Suppressor macrophage (primary cell): ENCODE measurements at places on chromosomes 4 and X.

- DNase-seq: no peak
These were observed 50.7 kb downstream of the UBE2NL start for GRCh38 chrX:143934542-143934941.

DNA sequence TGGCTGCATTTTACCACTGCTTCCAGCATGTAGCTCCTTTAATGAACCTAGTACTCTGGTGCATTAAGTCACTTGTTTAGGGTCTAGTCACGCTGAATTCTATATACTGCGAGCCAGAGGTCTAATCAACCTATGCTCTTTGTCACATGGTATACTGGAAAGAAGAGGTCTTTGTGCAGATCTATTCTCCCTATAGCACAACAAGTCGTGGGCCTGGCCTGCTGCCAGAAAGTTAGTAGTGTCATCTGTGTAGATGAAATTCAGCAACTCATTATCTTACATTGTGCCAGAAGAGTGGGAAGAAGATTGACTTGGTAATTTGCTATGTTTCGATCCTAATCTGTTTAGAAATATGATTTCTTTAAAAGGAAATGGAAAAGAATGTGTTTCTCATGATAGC lies 80.8 kb downstream of the AWAT2 start:
- no peak for DNase-seq

- DNase-seq: no peak
These were observed 96.5 kb upstream of the MCF2 start for GRCh38 chrX:139804482-139804881.

DNA sequence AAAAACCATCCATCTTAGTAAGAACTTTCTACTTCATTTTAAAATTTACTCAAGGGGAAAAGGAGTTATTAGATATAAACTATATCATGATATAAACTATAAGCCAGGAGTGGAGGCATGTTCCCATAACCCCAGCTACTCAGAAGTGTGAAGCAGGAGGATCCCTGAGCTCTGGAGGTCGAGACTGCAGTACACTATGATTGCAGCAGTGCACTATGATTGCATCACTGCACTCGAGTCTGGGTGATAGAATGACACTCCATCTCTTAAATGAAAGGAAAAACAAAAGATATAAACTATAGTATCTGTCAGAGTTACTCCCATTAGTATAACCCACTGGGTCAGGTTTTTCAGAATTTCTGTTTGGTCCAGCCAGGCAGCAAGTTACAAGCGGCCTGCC lies 47.6 kb downstream of the RPS3A start:
- no peak for DNase-seq

- DNase-seq: no peak
These were observed 60.1 kb upstream of the XAGE1B start for GRCh38 chrX:52576946-52577345.

- no peak for DNase-seq
These were observed 508.1 kb upstream of the ARX start for GRCh38 chrX:25523574-25524540.

GRCh38 chr4:108920395-108921087 lies 157.7 kb upstream of the ETNPPL start:
- no peak for DNase-seq

DNA sequence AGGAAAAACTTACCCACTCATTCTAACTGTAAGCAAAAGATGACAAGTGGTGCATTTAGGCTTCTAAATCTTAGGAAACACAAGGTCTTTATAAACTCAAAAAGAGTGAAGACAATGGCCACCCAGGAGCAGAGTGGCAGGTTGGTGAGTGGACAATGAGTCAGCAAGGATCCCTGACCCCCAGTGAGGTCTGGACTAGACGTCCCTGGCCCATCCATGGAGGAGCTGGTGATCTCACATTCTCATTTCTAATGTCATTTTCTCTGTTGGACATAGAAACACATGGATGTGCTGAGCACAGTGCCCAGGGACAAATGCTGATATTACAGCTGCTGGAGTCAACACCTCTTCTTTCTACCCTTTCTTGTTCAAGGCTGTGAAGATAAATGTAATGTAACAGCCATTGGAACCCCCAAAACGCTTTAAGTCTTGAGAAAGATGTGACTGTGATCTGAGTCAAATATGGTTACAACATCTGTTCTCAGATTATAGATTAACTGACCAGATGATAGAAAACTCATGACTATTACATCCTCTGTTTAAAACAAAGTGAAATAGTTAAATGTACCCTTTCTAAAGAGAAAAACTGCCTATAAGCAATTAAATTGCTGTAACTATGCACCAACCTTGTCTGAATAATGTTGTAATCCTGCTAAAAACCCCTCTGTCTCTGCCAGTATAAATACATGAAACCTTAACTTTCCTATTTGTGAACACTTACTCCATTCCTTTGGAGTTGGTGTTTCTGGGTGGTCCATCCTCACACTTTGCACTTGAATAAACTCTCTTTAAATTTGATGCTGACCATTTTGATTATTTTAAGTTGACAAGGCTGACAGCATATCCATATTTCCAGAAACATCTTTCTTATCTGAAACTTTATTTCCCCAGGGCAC lies 92.7 kb downstream of the USP46 start:
- no peak for DNase-seq

GRCh38 chr4:103044183-103044582 lies 24.7 kb upstream of the SLC9B1 start:
- DNase-seq: no peak

DNA sequence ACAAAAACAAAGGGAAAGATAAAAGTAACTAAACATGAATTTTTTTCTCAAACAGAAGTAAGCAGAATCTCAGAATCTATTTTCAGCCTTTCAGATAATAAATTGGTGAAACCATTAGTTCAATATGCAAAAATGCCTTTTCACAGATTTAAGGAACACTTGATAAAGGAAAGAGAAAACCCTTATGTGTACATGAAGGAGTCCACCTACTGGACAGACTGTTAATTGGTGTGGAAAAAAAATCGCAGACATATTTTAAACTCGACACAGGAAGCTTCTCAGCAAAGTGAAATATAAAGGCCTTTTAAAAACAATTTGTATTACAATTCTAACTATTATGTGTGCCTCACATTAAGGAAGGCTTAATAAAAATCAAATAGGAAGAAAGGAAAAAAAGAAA lies 22.3 kb downstream of the COX7B2 start:
- peak; percentile 22 for DNase-seq

DNA sequence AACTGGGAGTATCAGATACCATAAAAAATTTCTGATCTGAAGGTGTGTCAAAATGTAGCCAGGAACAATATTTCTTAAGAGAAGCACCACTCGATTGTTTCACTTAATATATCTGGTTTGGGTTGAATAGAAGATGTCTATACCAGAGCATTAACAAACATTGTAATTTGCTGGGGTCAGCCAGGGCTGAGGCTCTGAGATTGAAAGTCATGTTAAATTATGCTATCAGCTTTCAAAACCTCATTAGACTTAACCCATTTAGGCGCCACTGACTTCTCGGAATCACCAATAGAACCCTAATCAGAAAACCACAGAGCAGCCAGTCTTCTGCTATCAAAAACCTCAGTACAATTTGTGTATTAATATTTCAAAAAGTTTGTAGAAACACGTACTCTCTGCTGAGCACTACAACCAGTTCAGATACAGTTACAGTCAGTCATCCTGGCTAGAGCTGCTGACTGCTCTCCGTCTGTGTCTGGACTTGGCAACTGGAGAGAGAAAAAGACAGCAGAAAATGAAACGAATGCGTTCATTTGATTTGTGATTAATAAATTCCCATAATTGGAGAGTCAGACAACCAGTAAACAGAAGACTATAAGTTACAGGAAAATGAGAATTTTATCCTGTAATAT lies 848.6 kb upstream of the PABPC4L start:
- DNase-seq: no peak

DNA sequence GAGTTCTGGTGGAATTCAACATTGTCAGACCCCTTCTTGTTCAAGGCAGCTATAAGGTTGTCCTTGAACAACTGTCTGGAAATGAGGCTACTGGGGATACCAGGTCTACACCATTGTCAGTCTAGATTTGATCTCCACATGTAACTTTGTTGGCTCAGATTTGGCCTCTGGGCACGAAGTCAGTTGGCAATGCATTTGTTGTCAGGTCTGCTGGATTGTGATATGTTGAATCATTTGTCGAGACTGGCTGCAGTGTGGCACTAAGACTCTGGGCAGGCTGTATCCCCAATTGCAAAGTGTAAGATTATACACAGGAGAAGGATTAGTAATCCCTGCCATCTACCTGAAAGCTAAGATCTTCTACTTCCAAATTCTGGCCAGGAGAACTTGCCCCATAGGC lies 26.5 kb downstream of the ZNF81 start:
- DNase-seq: no peak

- no peak for DNase-seq
These were observed 418.6 kb upstream of the DIPK2B start for GRCh38 chrX:45619290-45619689.

DNA sequence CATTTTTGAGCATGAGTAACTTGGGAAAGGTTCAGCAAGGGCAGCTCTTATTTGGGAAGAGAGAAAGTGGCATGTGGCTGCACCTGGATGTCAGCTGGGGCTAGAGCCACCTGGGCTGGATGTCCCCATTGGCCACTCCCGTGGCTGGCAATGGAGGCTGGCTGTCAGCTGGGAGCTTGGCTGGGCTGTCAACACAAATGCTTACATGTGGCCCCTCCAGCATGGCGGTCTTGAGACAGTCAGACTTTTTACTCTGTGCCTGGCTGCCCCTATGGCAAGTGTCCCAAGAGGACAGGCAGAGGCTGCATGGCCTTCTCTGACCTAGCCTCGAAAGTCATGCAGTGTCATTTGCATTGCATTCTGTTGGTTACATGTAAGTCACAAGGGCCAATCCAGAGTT lies 99.6 kb downstream of the FAM53A start:
- no peak for DNase-seq

- DNase-seq: no peak
These were observed 126.9 kb upstream of the GIMD1 start for GRCh38 chr4:106495476-106495875.

DNA sequence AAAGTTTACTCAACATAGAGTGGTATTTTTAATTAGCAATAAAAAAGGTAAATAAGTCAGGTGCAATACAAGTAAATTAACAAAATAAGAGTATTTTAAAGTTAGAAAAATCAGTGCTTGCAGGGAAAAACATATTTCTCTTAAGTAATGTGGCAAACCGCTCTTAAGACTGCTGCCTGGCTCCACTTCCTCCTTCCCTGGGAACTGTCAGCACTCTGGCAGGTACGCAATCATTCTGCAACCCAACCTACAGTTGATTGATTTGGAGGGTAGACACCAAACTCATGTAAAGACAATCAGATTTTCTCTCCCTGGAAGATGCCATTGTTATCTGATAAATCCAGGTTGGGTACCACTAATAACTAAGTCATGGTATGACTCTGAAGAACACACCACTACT lies 63.9 kb downstream of the PPP3CA start:
- DNase-seq: peak; percentile 15

DNA sequence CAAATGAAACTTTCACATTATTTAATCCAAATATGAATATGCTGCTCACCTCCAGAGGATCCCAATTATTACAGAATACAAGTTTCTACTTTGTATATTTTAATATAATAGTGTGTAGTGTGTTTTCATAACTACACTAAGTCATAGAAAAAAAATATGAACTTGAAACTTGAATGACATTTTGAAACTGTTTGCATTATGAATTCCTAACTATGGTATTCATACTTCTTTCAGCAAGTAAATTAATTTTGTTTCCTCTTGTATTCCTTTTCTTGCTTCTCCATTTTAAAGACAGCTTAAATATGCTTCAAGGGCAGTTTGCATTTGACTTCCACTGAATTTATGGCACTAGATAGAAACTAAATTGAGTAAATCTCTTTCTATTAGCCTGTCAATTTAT lies 177.1 kb downstream of the BMPR1B start:
- no peak for DNase-seq

DNA sequence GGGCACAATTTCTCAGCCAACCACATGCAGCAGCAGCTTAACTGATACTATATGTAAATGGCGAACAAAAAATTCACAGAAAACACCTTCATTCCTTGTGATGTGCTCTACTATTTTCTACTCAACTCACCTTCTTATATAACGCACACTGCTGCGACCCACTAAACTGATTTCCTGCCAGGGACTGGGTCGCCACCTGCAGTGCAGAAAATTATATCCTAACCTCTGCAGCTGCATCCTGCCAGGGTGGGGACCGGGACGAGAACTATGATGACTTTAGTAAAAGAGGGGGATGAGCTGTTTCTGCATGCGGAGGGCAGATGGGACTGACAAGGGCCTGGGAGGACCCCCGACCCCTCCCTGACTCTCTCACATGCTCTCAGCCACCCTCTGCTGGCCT lies 27.4 kb downstream of the ABLIM2 start:
- DNase-seq: no peak

- DNase-seq: peak; percentile 32
These were observed 164.0 kb downstream of the SMARCA1 start for GRCh38 chrX:129359269-129359668.

GRCh38 chrX:45903781-45904201 lies 641.4 kb downstream of the ZNF674 start:
- no peak for DNase-seq

DNA sequence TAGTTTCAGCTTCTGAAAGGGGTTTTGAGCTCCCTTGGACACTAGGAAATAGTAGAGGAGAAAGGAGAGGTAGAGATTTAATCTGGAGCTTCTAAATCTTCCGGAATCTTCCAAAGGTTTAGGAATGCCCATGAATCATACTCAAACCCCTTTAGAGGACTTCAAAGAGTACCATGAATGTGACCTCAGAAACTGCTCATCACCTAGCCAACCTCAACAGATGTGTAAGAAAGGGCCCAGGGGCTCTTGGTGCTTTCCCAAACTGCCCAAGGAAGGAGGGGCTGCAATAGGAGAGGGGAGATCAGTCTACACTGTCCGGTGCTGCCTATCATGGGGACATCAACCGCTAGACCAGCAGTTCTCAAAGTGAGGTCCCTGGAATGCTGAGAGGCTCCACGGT lies 109.1 kb downstream of the RBM47 start:
- no peak for DNase-seq

DNA sequence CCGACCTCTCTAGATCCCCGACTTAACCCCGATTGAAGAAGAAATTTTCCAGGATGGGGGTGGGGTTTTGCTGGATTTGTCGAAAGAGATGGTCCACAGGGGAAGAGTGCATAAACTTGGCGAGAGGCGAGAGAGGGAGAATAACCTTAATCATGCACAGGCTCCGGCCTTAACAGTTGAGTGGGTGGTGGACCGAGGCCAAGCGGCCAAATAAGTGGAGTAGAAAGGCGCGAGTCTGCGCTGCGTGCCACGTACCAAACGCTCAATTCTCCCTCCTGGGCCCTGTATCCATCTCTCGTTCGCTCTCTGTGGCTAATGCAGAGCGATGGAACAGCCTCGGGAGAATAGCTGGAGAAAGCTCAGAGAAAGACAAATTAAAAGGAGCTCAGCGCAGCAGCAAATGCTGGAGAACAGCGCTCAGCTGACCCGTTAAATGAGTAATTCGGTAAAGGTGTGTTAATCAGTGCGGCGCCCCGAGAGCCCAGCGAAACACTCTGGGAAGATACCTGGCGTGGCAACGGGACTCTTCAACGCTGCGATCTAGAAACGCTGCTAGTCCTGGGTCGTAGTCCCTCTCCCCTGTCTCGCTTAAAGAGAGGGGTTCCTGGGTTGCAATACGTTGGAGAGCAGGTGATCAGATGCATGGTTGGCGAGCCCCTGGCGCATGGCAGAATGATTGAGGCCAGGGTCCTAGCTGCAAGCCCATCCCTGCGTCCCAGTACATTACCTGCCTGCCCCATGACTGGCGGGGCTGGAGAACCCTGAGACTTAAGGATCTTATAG lies 887 bp upstream of the IL1RAPL2 start:
- no peak for DNase-seq

GRCh38 chr4:107115185-107115847 lies 79.2 kb upstream of the DKK2 start:
- DNase-seq: no peak
